ENCODE measurements at places on chromosomes 4 and X.

GRCh38 chr4:169682372-169683047 lies 62.1 kb downstream of the CLCN3 start:
- DNase-seq: no peak

- DNase-seq: no peak
Observed at GRCh38 chrX:149208307-149208706, 296.8 kb downstream of the IDS start.

GRCh38 chrX:112577146-112577545 lies 102.6 kb downstream of the LHFPL1 start:
- DNase-seq: no peak

DNA sequence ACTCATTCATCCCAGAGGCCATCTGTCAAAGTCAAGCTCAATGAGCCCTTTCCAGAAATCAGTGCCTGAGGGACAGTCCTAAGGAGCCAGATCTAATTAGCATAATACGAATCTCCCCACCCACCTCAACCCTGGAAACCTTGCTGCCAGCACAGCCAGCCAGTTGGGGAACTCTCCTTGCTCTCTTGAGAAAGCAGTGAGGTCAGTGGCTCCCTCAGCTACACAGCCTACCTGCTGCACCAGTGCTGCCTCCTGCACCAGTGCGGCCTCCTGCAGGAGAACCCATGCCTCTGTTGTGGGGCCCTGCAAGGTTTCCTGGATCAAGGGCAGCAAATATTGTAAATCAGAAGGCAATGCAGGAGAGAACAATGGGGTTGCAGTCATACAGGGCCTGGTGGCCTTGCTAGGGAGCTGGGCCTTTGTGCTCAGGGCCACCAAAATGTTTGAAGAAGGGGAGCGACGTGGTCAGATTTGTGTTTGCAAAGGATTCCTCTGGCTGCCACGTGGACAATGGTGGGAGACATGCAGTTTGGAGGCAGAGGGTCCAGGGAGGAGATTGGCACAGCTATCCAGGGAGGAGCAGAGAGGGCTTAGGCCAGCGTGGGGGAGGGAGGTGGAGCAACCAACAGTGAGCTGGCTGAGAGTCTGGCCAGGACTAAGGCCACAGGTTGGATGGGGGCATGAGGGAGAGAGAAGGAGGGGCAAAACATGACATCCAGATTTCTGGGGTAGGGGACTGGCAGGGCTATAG lies 124.3 kb upstream of the MAMLD1 start:
- DNase-seq: no peak

- peak; percentile 47 for DNase-seq
Observed at GRCh38 chr4:77075869-77076799, at the start of gene CCNI. CCNI (minus strand) TSS chr4:77075989; CDS start chr4:77066362, 9,627 bp downstream.

GRCh38 chr4:185254434-185254833 lies 45.0 kb downstream of the SNX25 start:
- no peak for DNase-seq

DNA sequence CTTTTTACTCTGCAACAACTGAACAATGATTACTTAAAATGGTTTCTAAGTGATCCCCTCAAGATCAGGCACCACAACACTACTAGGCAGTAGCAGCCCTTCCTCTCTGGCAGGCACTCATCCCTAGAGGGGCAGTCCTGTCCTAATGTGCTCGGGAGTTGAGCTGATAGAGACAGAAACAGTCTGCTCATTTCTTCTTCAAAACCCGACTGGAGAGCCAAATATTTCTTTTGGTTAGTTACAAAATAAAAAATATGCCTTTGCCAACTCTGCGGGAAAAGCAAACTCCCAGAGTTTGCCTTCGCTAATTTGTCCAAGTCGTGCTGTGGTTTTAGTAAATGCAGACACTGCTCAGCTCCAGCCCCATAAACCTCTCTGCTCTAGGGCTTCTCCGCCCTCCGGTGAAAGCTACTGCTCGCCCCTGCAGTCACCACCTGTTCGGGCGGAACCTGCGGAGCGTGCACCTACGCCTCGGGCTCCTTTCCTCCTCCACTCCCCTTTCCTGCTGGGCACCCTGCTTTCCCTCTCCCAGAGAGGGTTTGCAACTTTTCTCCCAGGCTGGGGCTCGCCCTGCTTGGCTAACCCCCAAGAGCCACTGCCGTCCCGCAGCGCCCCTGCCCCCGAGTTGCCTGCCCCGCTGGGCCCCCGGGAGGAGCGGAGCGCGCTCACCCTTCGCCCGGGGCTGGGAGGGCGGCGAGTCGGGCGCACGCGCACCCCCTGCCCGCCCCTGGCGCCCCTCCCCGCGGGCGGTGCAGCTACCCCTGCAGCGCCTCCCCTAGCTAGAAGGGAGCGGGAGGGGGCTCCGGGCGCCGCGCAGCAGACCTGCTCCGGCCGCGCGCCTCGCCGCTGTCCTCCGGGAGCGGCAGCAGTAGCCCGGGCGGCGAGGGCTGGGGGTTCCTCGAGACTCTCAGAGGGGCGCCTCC lies at the start of gene NPNT:
NPNT (plus strand) TSS at position 812 of the 923 bp plus-strand sequence. CDS start 182 bp downstream, outside the sequence.
- no peak for DNase-seq

DNA sequence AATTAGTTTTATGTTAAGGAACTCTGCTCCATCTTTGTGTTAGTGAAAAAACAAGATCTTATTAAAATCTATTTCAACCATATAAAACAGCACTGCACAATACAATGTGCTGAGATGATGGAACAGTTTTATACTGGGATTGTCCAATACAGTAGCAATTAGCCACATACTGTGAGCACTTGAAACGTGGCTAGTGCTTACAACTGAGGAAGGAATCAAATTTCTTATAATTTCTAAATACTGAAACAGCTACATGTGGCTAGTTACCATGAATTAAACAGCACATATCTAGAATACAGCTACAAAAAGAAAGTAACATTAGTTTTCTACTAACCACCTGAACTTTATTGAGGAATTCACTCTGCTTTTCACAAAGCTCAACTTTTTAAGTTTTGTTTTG lies 14.7 kb downstream of the NFXL1 start:
- DNase-seq: no peak

- no peak for DNase-seq
Observed at GRCh38 chr4:13246107-13246506, 238.0 kb downstream of the RAB28 start.

DNA sequence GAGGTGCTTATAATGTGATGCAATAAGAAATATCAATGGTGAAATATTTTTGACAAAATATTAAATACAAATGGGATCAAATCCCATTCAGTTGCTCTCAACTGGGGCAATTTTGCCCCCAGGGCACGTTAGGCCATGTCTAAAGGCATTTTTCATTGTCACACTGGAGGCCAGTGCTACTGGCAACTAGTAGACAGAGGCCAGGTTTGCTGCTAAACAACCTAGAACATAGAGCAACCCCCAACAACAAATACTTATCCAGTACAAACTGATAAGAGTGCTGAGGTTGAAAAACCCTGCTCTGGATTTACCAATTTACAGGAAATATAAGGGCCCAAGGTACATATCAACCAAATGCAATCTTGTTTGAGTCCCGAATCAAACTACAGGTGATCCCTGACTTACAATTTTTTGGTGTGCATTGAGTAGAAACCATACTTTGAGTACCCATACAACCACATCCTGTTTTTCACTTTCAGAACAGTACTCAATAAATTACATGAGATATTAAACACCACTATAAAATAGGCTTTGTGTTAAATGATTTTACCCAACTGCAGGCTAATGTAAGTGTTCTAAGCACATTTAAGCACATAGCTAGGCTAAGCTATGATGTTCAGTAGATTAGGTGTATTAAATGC lies 237.5 kb downstream of the HNRNPD start:
- no peak for DNase-seq
